ENCODE measurements at places on chromosomes 16 and 17.

- DNase-seq = no peak
These were observed 26.3 kb upstream of the HS3ST2 start for GRCh38 chr16:22787466-22788192.

DNA sequence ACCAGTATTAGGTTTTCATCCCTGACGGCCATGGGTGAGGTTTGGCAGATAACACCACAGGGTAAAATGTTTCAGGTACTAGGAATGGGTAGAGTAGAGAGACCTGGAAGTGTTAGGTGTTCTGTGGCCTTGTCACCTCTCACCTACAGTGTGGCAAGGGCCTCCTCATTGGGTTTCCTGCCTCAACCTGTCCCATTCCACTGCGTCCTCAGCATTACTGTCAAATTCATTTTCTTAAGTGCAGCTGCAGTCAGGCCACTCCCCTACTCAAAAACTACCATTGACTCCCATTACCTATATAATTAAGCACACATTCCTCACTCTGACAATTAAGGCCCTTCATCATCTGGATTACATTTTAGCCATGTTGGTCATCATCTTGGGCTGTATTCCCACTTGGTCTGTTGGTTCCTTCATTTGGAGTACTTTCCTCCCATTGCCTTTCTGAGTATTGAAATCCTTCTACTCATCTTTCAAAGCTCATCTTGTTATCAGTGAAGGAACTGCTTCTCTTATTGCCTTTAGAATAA lies 64.5 kb downstream of the NUP88 start:
- DNase-seq = no peak

GRCh38 chr16:25297151-25297787 lies 39.6 kb upstream of the ZKSCAN2 start:
- no peak for DNase-seq

DNA sequence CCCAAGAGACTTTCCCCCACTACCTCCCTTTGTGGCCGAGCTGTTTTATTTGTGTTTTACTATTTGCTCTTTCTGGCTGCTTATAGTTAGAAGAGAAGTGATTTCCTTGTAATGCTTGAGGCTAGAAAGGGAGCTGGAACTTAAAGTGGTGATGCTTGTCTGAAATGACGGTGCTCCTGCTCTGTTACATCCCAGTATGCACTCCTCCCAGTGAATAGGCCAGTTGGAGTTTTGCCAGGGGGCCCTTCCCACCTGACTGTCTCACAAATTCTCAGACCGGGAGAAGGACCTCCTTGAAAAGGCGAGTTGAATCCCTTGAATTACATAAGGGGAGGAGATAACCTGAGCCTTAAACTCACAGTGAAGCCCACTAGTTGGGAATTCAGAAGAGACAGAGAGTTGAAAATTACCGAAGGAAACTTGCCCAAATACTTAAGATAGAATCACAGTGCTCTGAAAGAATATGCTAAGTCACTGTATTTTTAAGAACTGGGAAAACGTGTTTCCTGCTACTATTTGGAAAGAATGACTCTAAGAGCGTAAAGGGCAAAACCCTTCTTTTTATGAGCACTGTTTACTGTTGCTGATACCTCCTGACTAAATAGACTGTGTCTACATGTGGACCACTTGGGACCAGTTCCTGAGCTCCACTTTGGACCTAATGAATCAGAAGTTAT lies 84.7 kb upstream of the CLEC3A start:
- DNase-seq = no peak

- no peak for DNase-seq
These were observed 16.5 kb upstream of the SOX9 start for GRCh38 chr17:72104164-72104862.

- DNase-seq = no peak
These were observed 2.8 kb upstream of the TNFRSF13B start for GRCh38 chr17:16974569-16975276.

DNA sequence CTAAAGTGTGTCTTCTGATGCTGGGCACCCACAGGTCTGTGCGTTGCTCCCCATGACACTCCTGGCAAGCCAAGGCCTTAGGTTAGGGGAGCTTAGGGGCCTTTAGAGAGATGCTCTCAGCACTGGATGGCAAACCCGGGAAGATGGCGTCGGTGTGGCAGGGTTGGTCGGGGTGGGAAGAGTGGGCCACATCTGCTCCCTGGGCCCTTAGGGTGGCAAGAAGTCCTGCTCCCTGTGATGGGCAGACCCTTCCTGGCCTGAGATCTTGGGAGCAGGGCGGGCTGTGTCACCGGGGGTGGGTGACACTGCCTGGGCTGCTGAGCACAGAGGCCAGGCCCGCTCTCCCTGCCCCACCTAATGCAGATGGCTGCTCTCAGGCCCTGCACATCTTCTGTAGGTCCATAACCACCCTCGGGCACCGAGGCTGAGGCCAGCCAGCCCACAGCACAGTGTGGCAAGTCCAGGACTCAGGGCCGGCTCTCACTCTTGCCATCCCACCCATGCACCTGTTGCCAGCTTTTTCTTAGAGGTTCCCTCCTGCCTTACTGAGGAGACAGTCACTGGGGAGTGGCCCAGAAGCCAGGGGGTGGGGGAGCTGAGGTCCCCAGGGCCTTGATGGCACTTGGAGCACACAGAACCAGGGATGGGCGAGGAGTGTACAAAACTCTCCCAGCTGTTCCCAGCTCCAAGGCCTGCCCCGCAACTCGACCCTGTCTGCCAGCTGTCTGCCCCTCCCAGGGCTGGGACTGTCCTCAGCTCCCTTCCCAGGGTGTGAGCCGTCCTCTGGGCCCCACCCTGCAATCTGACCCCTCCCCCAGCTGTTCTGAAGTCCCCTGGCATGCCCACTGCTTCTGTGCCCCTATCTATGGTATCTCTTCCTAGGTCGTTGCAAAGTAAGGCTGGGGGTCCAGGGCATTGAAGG lies 4.4 kb upstream of the MTSS2 start:
- no peak for DNase-seq
